ENCODE measurements at places on chromosomes 6 and 20. TPM values are rescaled to one million over a fixed set of nuclear protein-coding genes. Genes with fewer than 3 reads are reported as not detected.

- peak; percentile 64 for DNase-seq
Observed at GRCh38 chr20:13220194-13220903, 725 bp upstream of the ISM1 start.

DNA sequence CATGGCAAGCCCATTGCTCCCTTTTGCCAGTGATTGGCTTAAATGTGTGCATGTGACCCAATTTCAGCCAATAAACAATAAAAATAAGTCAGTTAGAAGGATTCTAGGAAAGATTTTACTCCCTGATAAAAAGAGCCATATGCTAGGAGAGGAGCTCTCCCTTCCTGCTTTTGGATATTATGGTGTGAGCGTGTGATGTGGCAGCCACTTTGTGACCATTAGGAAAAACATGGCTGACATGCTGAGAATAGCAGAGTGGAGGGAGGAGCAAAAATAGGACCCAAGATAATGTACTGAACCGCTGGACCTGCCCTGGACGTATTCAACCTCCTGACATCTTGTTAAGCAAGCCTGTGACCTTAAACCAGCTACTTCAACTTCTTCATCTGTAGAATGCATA lies 160.6 kb upstream of the MLN start:
- no peak for DNase-seq

- DNase-seq, result no peak
Observed at GRCh38 chr20:44153636-44154043, 33.3 kb downstream of the JPH2 start.

DCBLD1 gene
- polyA plus RNA-seq, result 3.8 TPM

DNA sequence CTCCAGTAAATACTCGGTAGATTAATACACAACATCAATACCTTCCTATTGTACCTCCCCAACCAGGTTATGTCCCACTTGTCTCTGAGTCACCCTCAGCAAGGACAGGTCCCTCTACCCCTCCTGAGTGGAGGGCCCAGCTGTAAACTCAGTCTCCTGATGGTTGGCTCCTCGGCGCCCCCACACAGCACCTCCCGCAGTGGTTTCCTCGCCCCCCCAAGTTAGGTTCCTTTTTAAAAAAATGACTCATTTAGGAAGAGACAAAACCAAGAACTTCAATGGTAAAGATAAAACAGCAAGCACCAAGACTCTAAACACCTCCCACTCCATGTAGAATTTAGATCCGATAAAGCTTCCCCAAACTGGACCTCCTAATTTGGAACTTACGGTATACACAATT lies 83.5 kb downstream of the TRERF1 start:
- DNase-seq, result no peak

FAM210B gene
- polyA plus RNA-seq, result 29.4 TPM

DNA sequence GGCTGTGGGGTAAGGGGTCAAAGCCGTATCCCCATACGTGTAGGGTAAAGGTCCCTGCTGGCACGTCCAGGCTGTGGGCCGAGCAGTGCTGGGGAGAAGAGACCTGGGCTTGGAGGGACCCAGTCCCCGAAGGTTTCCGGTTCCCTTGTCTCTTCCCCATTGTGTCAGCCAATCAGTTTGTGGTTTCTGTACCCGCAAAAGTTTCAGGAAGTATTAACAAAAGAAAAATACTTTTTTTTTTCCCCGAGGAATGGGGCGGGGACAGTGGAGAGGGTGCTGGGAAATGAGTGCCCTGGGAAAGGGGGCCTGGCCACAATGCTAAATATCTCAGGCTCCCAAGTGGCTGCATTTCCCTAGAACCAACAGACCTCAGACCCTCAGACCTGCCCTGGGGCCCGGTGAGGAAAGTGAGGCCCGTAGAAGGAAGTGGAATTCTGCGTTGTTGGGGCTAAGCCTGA lies 15.2 kb upstream of the AMD1 start:
- DNase-seq, result no peak
